ENCODE measurements at places on chromosomes 2 and 18.

- no peak for DNase-seq
Observed at GRCh38 chr2:231213931-231214642, 15.7 kb downstream of the ARMC9 start.

DNA sequence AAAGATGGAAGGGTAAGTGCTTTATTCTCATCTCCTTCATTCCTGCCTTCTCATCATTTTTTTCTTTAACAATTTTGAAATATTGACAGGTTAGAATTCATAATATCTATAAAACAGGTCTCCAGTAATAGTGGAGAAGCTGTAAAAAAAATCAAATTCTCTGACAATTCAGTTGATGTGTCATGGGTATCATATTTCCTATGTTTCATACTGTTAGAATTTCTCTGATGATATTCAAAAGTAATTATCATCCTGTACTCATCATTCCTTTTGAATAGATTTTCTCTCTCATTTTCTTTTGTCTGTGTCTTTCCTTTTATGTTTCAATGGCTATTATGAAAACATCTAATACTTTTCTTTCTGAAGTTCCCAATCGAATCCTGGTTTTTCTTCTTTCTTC is 97.7 kb downstream of the CPS1 start:
- DNase-seq, result no peak

GRCh38 chr2:240952496-240953246 is 45.7 kb upstream of the SNED1 start:
- DNase-seq, result no peak

DNA sequence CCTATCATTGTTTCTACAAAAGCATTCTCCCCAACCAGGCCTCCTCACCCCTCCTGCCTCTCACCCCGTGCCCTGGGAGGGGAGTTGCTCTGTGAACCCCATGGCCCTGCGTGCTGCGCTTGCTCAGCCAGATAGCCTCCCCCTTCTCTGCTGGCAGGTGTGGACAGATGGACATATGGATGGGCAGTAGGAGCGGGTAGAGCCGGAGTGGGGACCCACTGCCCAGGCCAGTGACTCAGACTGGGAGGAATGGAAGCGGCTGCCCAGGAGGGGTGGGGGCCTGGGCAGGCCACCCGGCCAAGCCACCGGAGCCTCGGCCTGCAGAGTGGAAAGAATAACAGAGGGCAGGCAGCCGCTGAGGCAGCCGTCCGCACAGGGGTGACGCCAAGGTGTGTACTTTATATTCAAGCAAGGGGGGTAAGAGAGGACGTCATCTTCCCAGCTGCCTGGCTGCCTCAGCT is 8.7 kb downstream of the CYP26B1 start:
- DNase-seq, result no peak

GRCh38 chr2:27993950-27994728 is 103.6 kb downstream of the BABAM2 start:
- DNase-seq, result no peak

GRCh38 chr2:169641464-169641863 is 52.7 kb downstream of the CFAP210 start:
- no peak for DNase-seq

DNA sequence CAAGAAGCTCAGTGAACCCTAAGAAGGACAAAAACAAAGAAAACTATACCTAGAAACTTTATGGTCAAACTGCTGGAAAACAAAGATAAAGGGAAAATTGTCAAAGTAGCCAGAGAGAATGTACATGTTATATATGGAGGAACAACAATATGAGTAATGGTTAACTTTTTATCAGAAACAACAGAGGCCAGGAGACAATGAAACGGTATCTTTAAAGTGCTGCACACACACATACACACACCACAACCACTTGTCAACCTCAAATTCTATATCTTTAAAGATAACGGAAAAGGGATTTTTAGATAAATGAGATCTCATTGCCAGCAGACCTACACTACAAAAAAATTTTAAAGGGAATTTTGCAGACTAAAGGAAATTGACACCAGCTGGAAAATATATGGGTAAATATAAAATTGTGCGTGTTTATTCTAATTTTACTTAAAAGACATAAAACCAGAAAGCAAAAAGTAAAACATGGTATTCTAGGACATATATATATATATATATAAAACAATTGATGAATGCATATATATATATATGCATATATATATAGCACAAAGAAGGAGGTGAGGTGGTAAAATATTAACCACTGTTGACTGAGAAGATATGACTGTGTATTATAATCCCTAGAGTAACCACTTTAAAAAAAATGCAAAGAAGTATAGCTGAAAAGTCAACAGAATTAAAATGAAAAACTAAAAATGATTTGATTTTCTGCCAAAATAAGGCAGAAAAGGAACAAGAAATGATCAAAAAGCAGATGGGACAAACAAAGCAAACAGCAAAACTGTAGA is 172.0 kb downstream of the SRBD1 start:
- no peak for DNase-seq

DNA sequence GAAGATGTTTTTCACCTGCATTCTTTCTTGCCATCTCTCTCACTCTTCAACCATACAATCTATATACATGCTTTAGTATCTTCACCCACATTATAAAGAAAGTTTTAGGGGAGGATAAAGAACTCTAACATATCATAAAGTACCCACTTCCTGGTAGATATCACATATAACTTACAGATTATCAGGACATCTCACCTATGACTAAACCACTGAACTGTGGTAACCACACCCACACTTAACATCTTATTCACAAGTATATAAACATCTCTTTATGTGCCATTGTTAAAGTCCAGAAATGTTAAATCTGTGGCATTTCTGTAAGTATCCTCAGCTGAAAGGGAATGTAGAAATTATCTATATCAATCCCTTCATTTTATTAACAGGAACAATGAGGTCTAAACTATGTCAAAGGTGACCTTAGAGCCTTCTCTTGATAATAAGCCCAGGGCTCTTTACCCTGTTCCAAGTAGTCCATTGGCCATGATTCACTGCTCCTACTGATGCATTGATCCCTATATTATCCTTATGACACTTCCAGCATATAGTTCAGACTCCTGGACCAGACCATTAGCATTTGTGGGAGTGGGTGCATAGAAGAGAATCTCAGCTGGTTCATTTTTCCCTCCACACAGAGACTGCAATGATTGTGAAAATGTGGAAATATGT is 182.4 kb downstream of the SUCLG1 start:
- no peak for DNase-seq

DNA sequence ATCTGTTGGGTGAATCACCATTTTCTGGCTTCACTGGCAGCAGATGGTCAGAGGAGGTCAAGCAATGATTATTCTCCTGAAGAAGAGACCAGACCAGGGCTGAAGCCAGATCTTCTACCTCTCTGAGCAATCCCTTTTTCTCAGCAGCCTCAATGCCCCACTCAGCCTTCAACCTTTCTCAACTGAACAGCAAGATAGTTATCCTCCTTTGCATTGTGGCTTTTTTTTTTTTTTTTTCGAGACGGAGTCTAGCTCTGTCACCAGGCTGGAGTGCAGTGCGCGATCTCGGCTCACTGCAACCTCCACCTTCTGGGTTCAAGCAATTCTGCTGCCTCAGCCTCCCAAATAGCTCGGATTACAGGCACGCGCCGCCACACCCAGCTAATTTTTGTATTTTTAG is 50.5 kb downstream of the ZFP36L2 start:
- DNase-seq, result no peak

DNA sequence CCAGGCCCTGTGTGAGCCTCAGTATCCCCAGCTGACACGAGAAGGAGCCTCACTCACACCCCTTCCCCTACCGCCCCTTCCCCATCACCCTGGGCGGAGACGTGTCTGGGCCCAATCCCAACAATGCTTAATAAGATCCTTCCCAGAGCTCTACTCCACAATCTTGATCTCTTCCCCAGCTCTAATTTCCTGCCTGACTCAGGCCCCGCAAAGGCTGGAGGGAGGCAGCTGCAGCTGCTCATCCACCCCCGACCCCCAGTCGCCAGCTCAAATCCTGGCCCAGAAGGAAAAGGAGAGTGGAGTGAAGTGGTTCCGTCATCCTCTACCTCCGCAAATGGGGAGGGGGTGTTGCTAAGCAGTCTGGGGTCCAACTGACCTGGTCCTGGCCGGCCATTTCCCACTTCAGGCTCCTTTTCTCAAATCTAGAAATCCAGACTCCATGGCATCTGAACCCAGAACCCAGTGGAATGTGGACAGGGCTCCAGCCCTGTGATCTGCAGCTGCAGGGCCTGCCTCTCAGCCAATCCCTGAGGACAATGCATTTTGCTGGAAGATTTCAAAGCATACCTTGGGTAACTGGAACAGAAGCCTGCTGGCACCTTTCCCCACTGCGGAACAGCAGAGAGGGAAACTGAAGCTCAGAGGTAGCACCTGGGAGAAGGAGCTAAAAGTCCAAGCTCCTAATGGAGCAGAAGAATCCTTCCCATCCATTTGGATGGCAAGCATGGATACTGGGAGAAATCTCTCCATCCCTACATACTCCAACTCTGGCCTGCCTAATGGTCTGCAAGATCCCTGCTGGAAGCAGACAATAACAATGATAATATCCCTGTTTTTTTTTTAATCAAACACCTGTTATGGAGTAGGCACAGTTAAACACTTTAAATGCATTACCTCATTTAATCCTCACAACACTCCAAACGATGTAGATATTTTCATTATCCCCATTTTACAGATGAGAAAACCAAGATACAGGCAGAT is 5.6 kb upstream of the TNS1 start:
- no peak for DNase-seq

- DNase-seq, result no peak
Observed at GRCh38 chr2:30336978-30337841, 105.9 kb downstream of the LBH start.

- DNase-seq, result no peak
Observed at GRCh38 chr18:63928331-63928730, 20.6 kb downstream of the SERPINB10 start.

All from NCI-H446 treated with DMSO at 0.1 percent for 48 hours (cell line).